ENCODE measurements at places on chromosomes 13 and 19. TPM values are rescaled to one million over a fixed set of nuclear protein-coding genes. Genes with fewer than 3 reads are reported as not detected.

Gene HS6ST3
- not detected for total RNA-seq

Gene NLRP8
- not detected for total RNA-seq

Gene MYBPC2
- 0.07 TPM for total RNA-seq

Gene NLRP9
- total RNA-seq, result not detected

Gene KPNA3
- total RNA-seq, result 41.5 TPM

Gene IGFL1
- total RNA-seq, result not detected

Gene PSG11
- total RNA-seq, result not detected

Gene CEACAM16
- total RNA-seq, result not detected

Gene NLRP7
- total RNA-seq, result not detected

Gene ELSPBP1
- not detected for total RNA-seq
